ENCODE measurements at places on chromosomes 13 and 19. TPM values are rescaled to one million over a fixed set of nuclear protein-coding genes. Genes with fewer than 3 reads are reported as not detected.

- DNase-seq = no peak
Measured at GRCh38 chr13:23723471-23723870, 153.3 kb downstream of the TNFRSF19 start.

DNA sequence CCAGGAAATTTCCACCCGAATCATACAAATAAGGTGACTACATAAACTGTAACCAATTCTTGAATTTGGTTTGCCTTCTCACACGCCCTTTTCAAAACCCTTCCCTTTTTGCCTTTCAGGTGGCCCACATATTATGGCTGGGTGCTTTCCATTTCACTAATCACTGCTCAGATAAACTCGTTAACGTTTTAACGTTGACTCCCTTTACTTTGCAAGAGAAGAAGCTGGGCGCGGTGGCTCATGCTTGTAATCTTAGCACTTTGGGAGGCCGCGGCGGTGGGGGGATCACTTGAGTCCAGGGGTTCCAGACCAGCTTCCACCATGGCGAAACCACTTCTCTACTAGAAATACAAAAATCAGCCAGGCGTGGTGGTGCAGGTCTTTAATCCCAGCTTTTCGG lies 19.8 kb upstream of the ZNF91 start:
- DNase-seq = no peak

GRCh38 chr19:33902395-33902794 lies 105.7 kb downstream of the KCTD15 start:
- DNase-seq = no peak

DNA sequence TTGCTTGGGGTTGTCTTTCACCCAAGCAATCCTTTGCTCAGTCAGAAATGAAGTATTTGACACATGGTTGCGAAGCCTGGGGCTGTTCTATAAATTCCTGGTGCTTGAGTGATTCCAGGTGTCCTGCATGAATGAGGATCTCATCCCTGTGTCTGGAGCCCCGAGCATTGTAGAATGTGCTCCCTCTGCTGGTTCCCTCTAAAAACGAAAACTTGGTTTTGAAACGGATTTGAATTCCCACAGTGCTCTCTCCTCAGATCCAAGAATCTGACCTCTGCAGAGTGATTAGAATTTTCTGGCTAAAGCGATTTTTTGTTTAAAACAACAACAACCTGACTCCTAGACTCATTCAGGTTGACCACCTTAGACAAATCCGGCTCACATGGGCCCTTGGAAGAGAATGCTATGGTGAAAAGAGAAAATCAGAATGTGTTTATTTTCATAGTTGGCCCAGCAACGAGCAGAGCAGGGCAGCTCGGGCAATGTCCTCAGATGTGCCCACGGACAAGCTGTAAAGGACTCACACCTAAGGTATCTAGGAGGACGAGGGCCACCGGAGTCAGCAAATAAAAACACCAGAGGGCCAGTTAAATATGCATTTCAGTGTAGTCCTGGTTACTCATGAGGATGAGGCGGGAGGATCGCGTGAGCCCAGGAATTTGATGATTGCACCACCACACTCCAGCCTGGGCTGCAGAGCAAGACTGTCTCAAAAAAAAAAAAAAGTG lies 8.7 kb upstream of the ATP12A start:
- DNase-seq = no peak

DNA sequence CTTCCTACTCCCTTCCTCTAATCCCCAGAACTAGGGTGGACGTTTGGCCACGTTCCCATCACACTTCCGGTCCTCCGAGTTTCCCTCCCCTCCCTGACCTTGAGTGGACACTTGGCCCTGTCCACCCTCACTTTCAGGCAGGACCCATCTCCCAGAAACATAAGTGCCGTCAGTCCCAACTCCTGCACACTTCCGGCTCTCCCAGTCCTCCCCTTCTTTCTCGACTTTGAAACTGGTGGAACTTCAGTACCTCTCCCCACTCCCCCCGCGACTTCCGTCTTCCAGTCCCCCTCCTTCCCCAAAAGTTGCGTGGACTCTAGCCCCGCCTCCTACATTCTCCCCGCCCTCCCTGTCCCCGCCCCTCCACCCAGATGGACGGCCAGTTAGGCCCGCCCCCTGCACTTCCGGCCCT lies 278 bp upstream of the ZNF274 start:
- DNase-seq = no peak

DNA sequence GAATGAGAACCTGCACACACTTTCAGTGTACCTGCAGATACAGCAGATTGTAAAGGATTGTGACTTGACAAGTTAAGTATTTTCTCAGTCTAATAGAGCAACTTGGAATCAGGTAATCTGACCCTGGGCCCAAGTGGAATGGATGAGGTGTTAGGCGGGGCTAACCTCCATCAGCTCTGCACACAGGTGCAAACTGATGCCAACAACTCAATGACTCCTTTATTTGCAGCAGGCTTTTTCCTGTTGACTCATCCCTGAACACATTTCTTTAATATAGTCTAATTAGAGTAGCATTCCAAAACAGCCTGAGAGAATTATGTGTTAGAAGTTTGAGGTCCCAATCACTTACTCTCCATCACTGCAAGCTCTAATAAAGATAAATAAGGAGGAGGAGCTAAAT lies 48.8 kb downstream of the TPT1 start:
- no peak for DNase-seq

GRCh38 chr19:15328312-15328711 lies 4.0 kb downstream of the BRD4 start:
- DNase-seq = no peak

GRCh38 chr13:37598597-37598996 lies at the start of gene POSTN:
Gene POSTN, minus strand, starts transcription at chr13:37598768. Its CDS starts 42 bp downstream, at chr13:37598726.
- DNase-seq = no peak

GRCh38 chr13:113528813-113529180 lies 38.3 kb upstream of the DCUN1D2 start:
- DNase-seq = no peak

DNA sequence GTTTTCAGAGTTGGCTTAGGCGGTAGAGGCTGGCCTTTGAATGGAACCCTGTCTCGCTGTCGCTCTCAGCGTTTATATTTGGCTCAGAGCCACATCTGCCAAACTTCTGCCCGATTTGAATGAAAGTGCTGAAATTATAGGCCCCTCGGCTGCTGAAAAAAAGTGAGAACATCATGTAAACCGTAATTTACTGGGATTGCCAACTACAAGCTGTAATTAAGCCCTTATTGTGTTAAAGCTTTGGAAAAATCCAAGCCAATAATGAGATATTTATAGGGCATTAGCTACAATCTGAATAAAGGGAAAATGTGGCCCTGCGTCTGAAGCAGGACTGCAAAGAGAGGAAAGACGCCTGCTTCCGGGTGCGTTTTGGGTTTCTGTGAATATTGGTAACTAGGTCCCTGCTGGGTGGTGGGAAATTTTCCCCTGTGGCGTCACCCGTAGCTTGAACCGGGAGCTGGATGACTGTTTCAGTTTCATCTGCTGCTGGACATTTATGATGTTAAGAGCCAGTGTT lies 9.9 kb downstream of the DNM2 start:
- no peak for DNase-seq

DNA sequence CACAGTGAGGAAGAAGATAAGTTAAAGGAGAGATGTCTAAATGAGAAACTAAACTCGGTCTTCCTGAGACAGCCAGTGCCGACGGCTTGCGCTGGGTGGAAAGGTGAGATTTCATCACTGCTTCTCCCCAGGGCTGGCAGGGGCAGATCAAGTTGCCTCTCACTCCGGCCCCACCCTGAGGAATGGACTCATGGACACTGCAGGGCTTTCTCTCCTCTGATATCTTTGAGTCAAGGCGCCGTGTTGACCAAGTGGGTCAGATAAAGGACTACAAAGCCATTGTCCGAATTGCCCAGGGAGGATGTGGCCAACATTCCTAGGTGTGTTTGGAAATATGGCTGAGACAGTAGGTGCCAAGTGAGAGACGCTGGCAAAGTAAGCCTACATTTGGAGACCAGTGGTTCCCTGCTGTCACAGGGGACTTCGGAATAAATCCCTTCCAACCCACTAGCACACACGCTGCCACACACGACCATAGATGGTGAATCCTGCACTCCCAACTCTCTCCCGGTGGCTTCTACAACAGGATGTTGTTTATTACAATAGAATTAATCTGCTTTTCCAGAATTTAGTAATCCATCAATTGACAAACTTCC lies 156.5 kb upstream of the TSC22D1 start:
- DNase-seq = no peak

VSTM2B gene
- not detected for total RNA-seq

DNA sequence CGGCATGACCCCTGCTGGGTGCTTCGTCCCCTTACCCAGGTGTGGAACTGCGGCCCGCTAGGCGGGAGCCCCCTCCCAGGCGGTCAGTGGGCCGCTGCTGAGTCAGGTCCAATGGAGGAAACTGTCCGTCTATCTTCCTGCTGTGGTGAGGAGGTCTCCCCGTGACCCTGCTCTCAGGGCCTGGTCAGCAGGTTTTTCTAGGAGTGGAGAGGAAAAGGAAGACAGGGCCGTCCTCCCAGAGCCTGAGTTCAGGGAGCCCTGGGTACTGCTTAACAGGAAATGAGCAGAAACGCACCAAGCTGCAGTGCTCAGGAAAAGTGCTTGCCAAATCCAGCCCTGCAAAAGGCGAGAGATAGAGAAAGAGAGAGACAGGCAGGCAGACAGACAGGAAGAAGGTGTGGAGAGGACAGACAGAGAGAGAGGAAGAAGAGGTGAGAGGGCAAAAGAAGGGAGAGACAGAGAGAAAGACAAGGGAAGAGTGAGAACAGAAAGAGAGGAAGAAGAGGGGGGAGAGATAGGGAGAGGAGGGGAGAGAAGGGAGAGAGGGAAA lies 10.3 kb downstream of the SH3GL1 start:
- DNase-seq = no peak

GRCh38 chr13:74687442-74688182 lies 553.4 kb upstream of the KLF12 start:
- DNase-seq = no peak

TMED1 gene
- total RNA-seq = 39.3 TPM

DNA sequence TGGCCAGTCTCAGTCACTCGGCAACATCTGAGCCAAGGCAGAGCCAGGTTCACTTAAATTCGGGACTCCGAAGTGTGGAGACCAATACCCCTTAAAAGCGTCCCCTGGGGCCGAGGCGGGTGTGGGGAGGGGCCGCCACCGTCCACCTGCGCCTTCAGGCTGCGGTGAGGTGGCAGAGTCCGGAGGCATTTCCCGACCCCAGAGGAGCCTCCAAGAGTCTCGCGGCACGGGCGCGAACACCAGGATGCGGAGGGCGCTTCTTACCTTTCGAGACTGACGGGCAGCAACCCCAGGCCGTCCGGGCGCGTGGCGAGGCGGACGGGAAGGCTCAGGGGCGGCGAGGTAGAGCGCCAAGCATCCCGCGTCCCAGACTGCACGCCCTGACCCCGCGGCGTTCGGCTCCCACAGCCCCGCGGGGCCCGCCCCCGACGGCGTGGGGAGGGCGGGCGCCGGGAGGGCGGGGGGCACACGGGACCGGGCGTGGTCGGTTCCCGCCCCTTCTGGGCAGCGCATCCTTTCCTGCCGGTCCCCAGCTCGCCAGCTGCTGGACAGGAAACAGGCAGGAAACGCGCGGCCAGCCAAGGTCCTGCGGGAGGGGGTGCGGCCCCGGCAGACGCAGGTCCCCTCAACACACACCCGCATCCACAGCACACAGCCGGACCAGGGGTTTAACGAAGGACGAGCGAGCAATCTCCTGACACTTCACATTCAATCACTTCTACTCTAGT lies at the start of gene THSD1:
TSS of gene THSD1 (minus strand) at position 406 of the 728 bp plus-strand sequence. CDS start 3,572 bp downstream, outside the sequence.
- peak; percentile 14 for DNase-seq

All from progenitor cell of endocrine pancreas (in vitro differentiated cells).